ENCODE measurements at places on chromosomes 5 and 9.

- DNase-seq: no peak
Measured at GRCh38 chr9:99606957-99607356, 214.7 kb upstream of the NR4A3 start.

GRCh38 chr5:1317921-1318565, 23.2 kb upstream of the TERT start:
- DNase-seq: no peak

DNA sequence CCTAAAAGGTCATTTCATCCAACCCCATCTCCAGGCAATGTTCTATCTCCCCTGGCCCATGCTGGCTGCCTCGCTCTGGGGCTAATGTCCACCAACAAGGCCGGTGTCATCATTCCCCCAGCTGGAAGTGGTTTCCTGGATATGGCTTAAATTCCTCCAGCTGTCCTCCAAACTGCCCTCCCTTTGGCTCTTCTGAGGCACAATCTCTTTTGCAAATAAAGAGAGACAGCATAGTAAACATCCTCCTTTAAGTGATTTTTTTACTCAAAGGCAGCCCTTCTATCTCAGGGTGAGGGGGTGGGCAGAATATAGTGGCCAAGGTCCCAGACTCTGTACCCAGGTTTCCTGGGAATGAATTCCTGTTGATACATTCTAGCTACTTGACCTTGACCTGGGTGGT, 117.4 kb upstream of the PANK3 start:
- DNase-seq: no peak

DNA sequence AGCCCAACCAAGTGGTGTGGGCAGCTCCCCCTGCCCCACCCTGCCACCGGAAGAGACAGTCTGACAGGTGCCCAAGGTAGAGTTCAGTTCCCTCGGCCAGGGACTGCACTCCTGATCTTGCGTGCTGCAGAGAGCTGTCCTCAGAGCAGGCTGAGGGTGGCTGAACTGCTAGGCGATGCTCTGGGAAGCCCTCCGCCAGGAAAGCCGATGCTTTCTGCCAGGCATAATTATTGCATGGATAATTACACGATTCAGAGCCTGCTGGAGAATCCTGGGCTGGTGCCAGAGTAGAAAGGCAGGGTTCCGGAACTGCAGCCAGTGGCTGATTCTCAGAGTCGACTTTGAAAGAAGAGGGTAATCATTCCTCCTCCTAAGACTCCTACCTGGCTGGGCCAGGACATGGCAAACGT, 19.3 kb downstream of the KCNIP1 start:
- DNase-seq: no peak

DNA sequence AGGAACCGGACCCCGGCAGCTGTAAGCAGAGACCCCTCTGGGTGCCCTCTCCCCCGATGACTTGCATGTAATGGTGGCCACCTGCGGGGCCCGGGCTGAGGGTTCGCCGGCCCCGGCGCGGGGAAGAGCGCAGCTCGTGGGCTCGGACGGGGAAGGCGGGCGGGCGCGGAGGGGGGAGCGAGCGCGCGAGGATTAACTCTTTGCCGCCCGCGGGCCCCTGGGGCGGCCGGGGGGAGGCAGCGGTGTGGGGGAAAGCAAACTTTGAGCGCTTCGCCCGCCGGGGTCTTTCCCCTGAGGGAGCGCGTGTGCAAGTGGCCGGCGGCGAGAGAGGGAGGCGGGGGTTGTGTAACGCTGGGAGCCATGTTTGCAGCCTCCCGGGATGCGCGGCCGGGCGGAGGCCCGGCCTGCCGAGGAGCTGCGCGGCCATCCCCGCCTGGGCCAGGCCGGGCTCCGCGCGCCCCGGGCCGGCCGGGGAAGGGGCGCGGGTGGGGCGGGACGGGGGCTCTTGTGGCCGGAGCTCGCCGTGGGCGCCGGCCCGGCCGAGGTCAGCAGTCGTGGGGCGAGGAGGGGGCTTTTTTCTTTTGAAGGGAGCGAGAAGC, 547 bp downstream of the ANP32B start:
- DNase-seq: peak; percentile 54

DNA sequence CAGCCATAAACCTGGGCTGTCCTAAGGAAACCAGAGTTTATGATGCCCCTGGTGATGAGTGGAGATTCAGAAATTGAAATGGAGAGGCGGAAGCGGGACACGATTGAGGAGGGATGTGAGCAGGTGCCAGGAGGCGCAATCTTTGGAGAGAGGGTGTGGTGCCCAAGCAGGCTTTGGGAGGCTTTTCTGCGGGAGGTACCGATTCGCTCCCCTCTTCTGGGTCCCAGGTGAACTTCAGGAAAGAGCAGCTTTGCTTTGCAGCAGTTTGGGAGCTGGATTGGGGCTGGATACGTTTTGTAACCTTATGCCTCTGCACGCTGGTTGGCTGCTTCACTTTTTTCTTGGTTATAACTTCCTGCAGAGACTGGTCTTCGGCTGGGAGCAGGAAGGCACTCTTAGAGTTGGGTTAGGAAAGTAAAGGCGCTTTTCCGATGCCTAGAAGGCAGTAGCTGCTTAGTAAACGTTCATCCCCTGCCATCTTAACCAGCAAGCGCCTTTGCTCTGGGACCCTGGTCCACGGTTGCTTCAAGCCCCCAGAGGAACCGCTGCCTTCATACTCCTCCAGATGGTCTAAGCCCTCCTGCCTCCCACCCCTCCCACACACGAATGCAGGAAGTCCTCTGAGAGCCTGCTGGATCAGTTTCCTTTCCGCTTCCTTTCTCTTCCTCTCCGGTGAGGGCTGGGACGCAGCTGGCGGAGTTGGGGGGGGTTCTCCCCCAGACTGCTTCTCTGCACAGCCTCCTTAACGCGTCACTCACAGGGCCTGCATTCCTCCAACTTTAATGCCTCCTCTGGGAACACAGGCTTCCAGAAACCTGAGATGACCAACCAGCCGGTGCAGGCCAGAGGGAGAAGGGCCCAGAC, 15.2 kb upstream of the NEK6 start:
- peak; percentile 38 for DNase-seq

- DNase-seq: no peak
Measured at GRCh38 chr9:87831159-87831558, 51.5 kb upstream of the SPATA31E1 start.

- no peak for DNase-seq
Measured at GRCh38 chr9:72931437-72931836, 21.4 kb downstream of the ALDH1A1 start.

- peak; percentile 95 for DNase-seq
Measured at GRCh38 chr5:168317521-168318147, 26.2 kb downstream of the WWC1 start.

DNA sequence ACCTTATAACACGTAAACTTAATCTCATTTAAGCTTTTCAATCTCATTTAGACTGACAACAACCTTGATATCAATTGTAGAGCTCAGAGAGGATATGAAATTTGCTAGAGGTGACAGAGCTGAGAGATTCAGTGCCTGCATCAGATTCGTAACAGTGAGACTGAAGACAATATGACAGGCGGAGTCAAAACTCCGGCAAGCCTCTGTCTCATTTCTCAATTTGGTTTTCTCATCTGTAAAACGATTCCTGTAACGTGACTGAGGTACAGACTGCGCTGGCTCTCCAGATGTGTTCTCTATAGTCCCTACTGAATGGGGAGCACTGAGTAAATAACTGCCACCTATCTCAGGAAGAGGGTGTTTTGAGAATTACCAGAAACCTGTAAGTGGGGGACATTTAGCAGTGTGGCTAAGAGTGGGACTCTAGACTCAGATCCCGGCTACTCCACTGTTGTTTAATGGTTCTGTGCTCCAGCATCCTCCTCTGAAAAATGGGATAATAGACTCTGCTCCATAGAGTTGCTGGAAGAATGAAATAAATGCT, 3.0 kb upstream of the MCIDAS start:
- DNase-seq: no peak

DNA sequence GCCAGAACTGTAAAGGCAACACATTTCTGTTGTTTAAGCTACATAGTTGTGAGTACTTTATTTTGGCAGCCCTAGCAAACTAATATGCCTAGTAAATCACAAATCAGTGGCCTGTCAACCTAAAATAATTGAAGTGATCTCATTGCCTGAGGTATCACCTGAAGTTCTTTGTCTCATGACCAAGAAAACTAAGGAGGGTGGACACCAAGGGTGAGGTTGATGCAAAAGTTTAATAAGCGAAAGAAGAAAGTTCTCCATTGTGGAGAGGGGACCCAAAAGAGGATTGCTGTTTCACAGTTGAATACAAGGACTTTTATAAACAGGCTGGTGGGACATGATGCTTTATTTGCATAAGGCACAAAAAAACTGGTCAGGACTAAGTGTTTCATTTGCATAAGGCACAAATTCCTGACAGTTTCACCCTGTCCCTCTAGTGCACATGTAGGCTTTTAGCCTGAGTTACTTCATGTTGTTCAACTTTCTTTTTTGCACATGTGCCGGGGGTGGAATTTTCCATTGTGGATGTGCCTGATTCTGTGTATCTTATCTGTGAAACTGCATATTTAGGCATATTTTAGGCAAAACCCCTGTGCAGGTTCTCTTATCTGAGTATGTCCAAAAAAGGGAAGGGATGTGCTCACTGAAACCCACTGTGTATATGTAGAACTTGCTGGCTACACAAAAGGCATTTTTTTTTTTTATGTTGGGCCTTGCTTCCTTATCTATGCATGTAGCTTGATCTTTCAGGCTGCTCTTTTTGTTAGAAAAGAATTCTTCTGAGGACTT, 108.6 kb upstream of the RAI14 start:
- no peak for DNase-seq
